ENCODE measurements at places on chromosomes 13 and 19.

DNA sequence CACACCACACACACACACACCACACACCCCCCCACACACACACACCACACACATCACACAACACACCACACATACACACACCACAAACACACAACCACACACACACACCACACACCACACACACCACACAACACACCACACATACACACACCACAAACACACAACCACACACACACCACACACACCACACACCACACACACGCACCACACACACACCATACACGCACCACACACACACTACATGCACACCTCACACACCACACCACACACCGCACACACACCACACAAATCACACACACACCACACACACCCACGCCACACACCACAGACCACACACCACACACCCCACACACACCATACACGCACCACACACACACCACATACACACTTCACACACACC, 83.5 kb downstream of the ZNF557 start:
- no peak for DNase-seq

DNA sequence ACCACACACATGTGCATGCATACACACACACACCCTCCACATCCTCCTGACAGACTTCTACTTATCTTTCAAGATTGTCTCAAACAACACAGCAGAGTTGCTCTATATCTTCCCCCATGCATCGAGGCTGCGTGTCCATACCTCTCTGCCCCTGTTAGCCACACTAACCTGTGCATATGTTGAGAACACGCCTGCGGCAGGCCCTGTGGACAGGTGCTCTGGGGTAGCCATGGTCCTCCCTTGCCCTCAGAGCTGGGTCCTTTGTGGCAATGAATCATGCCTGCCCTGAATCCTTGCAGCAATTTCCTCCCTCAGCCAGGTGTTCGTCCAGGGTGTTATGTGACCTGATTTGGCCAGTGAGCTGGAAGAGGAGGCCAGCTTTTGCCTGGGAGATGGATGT, 213.3 kb downstream of the KATNAL1 start:
- no peak for DNase-seq

DNA sequence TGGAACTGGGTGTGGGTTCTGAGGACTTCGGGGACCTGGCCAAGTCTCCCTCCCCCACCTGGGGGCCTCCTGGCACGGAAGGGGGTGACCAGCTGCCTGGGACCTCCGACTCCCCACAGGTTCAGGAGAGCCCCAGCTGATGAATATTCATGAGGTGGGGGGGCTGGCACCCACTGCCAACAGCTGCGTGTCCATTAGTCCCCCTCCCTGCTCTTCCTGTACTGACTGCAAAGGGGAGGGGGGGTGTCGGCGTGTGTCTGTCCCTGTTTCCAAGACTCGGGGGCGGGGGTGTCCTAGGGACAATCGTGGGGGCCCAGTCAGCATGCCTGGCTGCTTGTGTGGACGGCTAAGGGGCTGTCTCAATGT, 10.6 kb upstream of the NFIX start:
- no peak for DNase-seq

DNA sequence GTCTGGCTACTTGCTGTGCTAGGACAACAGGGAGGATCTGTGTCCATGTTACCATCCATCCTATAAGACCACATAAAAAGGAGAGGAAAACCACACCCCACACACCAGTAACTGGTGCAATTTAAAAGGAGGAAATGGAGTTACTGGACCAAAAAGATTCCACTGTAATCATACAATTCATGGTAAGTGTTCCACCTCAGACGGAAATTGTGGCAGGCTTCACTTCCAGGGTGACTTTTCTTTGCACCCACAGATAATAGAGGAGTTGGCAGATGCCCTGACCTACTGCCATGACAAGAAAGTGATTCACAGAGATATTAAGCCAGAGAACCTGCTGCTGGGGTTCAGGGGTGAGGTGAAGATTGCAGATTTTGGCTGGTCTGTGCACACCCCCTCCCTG, 2.4 kb downstream of the AURKC start:
- no peak for DNase-seq

- DNase-seq = no peak
These were observed 125.9 kb downstream of the COG6 start for GRCh38 chr13:39781381-39781780.

- no peak for DNase-seq
These were observed 3.2 kb downstream of the CRLF1 start for GRCh38 chr19:18603255-18603957.

- no peak for DNase-seq
These were observed at the start of gene UBE2M for GRCh38 chr19:58558066-58558622. Gene UBE2M, minus strand, starts transcription at chr19:58558611. Its CDS starts 230 bp downstream, at chr19:58558381.

- no peak for DNase-seq
These were observed 192.7 kb upstream of the GPR12 start for GRCh38 chr13:26953291-26953690.

- no peak for DNase-seq
These were observed 13.1 kb downstream of the SETDB2 start for GRCh38 chr13:49457221-49457620.

GRCh38 chr19:11164879-11165406, 9.4 kb upstream of the SPC24 start:
- DNase-seq = no peak

- DNase-seq = no peak
These were observed 56.4 kb upstream of the GJB6 start for GRCh38 chr13:20288561-20288960.

DNA sequence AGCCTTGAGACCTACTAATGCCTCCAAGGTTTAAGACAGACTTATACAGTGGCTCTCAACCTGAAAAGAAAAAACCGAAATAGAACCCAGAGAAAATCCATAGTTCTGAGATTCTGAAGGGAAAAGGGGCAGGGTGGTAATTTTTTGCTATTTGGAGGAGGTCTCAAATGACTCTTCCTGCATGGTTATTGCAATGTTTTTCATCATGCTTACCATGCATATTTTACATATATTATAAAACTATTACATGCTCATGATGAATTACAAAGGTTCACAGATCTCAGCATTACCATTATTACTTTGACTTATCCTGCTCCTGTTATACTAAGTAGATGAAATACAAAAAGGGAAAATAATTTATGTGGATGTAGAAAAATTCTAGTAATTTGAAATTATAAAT, 47.6 kb downstream of the N4BP2L2 start:
- DNase-seq = no peak

DNA sequence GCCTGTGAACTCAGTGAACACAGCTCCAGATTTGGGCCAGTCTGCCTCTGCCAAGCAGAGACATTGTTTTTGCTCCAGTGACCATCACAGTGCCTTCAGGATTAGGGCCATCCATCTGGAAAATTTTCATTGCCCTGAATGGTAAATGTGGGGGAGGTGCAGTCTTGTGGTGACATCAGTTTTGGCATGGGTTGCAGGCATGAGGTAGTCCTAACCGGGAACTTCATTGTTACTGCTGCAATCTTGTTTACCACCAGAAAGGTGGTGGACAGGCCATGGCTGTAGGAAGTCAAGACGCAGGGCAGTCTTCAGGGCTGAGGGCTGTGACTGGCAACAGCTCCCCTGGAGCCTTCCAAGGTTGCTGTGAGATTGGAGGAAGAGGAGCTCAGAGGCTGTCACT, 55.2 kb downstream of the SPATA13 start:
- no peak for DNase-seq

Measured in NCI-H774 (cell line).